ENCODE measurements at places on chromosomes 6 and 20.

- no peak for DNase-seq
These were observed 63.3 kb downstream of the MOCS1 start for GRCh38 chr6:39870950-39871349.

GRCh38 chr20:46062151-46062550 lies 27.6 kb downstream of the NCOA5 start:
- no peak for DNase-seq

GRCh38 chr6:160911949-160912348 lies 79.6 kb upstream of the MAP3K4 start:
- no peak for DNase-seq

DNA sequence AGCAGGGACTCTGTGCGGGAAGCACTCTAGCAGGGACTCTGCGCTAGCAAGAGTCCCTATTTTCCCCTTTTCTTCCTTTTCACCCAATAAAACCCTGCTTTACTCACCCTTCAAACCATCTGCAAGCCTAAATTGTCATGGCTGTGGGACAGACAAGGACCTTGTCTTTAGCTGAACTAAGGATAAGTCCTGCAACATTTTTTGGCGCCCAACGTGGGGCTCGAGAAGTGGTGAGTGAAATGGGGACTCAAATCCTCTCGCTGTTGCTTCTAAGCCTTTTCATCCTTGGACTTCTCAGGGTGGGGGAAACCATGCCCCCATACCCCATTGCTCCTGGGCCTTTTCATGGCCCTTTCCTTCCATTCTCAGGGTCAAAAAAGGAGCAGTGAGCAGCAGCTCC lies 46.4 kb downstream of the IMPG1 start:
- no peak for DNase-seq

DNA sequence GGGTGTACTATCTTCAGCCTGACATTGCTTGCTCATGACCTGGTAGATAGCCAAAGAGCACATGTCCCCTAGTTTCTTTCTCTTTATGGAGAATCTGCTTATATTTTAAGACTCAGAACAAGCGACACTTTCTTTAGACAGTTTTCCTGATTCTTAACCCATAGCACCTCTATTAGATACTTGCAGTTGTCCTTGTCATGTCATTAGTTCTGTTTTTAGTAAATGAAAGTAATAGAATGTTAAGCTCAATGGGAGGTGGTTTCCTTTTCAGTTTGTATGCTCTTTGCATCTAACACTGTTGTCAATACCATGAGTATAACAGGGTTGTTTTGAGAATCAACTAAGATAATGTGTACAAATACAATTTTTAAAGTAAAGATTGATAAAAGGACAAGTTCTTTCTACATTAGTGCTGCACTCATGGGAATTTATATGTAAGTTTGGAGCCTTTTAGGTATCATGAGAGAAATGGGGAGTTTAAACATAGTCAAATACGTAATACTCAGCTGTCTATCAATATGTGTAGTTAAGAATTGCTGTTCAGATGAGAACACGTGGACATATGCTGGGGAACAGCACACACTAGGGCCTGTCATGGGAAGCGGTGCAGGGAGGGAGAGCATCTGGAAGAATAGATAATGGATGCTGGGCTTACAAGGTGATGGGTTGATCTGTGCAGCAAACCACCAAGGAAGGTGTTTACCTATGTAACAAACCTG lies 124.3 kb downstream of the GRM1 start:
- DNase-seq: no peak

DNA sequence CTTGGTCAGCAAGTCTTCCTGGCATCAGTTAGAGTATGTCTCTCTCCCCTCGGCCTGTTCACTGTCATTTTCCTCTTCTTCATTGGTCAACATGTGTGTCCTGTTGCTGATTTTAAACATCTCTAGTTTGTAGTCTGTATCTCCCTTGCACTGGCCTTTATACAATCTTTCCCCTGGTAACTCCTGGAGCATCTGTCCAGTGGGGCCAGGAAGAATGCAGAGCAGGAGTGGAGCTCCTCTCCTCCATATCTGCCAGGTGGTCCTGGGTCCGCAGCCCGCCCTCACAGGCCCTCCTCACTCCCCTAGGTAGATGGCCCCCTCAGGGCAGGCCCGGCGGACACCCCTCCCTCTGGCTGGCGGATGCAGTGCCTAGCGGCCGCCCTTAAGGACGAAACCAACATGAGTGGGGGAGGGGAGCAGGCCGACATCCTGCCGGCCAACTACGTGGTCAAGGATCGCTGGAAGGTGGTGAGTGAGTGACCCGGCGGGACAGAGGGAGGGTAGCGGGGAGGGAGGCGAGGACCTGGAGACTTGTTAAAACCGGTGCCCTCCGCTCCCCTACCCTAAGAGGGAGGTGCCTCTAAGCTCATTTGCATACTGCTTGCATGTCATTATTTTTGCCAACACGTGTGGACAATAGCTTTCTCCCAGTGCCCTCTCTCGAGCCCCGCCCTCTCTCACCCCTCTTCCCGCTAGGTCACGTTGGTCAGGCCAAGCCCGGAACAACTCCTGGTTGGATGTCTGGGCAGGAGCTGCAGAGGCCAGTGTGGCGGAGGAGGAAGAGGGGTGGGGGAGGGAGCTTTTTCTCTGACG lies 3.2 kb downstream of the TTBK1 start:
- DNase-seq: peak; percentile 81

DNA sequence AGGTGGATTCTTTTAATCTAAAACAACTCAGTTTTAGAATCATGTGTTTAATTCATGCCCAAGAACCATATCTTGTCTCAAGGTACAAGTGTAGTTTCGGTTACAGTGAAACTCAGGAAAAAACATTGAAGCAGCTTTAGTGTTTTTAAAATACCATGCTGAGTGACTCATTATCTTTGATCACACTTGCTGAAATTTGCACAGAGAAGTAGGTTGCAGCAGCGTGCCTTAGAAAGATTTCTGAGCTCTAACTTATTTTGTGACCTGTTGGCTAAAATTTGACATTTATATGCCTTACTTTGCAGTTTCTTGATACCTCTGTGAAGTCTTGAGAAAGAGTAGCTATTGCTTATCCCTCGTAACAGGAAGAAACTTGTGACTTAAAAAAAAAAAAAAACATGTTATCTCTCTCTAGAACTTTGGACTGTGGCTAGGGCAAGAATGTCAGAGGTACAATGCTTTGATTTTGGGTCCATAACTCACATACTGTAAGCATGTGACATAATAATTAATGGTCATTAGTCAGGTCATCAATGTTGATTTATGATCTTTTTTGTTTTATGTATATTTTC lies 34.5 kb upstream of the FUCA2 start:
- no peak for DNase-seq

- no peak for DNase-seq
These were observed 198.1 kb downstream of the DLL1 start for GRCh38 chr6:170092826-170093225.

- DNase-seq: peak; percentile 7
These were observed 84.4 kb downstream of the SLX4IP start for GRCh38 chr20:10519361-10520046.

- DNase-seq: peak; percentile 84
These were observed 82.3 kb upstream of the CD83 start for GRCh38 chr6:14035071-14035847.

DNA sequence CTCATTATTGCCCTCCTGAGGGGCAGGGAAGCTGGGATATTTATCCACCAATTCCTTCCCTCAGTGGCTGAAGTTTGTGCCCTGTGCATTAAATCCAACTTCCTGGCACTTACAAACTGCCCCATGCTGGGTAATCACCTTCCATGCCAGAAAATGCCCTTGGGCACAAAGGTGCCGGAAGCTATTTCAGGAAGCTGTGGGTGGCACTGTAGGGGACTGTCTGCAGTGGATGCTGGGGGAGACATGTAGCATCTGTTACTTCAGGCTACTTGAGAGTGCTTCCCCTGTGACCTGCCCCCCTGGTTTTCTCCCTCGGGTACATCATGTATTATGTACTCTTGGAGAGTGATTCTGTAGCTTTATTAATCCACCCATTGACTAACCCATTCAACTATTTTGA lies 24.7 kb upstream of the RALGAPA2 start:
- no peak for DNase-seq

DNA sequence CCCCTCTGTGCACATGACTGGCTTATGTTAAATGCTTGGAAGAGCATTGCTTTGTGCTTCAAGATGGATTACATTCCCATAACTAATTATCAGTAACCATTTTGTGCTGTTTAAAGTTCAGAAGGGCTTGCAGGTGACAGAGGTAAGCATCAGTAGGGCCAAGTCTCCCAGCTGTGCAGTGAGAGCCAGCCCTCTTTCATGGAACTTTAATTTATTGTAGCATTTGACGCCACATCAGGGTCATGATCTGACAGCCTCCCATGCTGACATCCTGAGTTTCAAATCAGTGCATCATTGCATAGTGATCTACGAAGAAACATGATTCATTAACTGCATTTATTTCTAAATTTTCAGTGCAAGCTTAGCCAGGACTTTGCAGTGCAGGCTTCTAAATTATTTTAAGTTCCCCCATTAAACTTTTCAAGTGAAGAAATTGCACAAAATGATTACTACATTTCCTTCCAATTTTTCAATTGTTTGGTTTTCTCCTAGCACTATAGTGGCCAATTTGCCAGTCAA lies 380.9 kb downstream of the UTRN start:
- DNase-seq: no peak

DNA sequence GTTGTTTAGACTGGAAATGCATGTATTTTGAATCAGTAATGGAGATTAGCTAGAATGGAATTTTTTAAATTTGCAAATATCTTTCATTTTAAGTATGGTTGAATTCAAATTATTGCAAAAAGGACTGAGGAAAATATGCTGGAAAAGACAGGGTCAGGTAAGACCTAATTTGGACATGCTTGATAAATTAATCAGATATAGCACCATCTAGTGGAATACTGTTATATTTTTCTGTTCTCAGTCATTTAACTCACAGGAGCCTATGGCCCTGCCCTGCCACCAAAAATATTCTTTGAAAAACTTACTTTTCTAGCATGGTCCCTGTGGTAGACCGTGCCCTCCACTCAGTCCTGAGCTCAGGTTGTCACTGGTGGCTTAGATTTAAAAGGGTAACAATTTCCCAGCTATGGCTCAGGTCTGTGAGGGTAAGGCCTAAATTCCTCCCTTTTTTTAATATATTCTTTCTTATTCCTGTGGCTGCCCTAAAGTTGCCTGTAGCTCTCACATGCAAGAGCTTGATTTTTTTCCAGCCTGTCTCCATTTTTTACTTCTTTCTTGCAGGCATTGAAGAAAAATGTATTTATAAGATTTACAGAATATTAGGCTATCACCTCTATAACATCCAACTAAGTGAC lies 25.3 kb upstream of the KIAA1586 start:
- DNase-seq: peak; percentile 35

DNA sequence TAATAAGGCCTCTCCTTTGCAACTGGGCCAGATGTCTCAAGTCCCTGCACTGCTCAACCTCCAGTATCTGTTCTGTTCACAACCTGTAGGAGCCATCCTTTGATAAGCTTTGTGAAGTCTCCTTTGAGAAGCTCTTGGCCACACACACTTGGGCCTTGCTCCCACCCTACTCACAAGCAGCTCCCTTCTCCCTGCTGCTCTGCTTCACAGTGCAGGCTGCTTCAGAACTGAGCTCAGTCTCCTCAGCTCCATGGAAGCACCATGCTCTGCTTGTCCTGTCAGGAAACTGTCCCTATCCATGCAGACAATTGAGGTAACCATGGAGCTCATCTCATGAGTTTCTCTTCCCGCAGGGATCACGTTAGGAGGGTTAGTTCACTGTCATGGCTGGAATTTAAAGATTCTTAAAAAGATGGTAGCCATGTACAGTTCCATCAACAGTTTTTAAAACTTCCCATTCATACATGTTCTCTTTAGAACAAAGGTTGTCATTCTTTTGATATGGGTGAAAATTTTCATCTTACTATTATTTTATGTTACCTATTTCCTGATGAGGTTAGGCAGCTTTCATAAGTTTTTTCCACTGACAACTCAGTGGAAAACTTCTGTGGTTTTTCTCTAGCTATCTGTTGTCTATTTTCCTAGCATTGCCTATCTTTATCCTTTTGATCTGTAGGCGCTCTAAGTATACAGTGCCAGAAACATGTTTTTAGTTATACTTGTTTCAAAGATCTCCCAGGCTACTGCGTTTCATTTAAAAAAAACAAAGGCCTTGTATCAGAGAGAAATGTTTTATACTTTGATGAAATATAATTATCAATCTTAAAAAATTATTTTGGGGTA lies 62.6 kb downstream of the AK9 start:
- DNase-seq: no peak

DNA sequence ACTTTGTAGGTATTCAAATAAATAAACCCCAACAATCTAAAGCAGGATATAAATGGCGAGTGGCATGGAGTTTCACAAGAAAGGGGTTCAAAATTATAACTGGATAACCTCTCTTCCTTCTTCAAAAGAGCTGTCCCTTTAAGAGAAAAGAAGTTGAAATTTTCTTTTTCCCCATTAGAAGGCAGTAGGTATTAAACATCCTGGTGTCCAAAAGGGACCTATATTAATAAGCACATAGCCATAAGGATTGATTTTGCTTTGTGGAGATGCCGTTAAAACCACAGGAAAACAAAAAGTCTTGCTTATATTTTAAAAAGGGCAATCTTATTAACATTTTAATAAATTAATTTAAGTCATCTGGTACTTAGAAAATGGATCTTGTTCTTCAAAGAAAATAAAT lies 76.5 kb downstream of the LYRM4 start:
- no peak for DNase-seq

- DNase-seq: no peak
These were observed 62.4 kb downstream of the E2F3 start for GRCh38 chr6:20464041-20464440.

- no peak for DNase-seq
These were observed 149.9 kb downstream of the IBTK start for GRCh38 chr6:82097676-82098075.

DNA sequence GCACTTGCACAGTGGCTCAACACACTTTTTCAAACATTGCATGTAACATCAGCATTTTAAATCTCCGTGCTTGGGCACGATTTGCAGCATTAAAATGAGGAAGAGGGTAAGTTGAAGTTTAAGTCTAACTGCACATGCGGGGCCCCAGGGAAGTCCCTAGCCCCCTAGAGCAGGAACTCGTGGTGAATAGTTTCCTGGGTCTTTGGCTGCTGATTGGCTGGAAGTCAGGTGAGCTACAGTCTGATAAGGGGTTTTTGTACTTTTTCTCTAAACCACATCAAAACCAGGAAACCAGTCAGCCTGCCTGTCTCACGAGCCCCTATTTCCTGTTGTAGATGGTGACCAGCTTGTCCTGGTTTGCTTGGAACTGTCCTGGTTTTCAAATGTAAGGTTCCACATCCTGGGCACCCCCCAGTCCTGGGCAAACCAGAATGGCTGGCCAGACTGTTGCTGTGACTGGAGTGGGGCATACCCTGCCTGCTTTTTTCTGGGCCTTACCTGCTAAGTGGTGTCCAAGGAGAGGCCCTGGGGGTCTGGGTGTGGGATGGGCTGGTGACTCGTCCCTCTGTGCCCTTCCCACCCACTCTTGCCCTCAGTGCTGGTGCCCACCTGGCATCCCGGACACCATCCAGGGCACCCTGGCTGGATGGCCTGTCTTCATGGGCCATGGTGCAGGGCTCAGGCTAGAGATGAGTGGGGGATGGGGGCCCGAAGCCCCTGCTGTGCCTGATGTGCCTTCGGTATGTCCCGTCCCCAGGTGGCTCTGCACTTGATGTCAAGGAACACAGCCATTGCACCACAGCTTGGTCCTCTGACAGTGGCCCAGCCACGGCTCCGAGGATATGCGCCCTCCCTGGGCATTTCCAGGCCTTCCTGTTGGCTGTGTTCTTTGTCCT lies 31.8 kb downstream of the SUN5 start:
- DNase-seq: no peak

All from H54 (cell line).